ENCODE measurements at places on chromosomes 16 and 17.

DNA sequence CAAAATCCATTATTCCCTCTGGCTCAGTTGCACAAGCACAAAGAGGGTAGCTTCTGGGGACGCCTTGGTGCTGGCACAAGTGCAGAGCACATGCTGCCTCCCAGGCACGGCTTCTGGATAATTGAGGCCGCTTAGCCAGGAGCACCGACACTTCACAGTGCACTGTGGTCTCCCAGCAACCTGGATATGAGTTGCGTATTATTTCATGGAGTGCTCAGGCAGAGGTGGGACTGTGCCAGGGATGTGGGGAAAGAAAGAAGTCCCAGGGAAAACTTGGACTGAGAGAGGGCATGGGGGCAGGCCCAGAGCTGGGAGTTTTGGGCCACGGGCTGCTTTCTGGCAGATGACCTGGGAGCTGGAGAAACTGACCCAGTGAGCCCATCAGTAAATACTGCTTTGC, 37.5 kb downstream of the MPRIP start:
- no peak for DNase-seq

DNA sequence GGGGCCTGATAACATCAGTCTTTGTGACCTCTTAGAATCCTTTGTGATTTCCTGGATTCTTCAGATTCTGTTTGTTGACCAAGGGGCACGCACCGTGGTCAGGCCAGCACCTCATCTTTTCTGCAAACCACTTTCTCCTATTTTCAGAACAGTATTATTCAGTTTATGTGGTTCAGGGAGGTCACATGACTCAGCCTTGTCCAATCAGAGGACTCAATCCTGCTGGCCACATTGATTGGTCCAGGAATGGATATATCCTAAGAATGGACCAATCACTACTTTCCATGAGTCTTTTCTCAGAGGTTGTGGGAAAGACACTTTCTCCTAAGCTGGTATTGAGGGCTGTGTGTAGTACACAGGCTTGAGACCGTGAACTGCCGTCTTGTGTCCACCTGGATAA, 123.1 kb upstream of the EEF2KMT start:
- DNase-seq, result no peak

DNA sequence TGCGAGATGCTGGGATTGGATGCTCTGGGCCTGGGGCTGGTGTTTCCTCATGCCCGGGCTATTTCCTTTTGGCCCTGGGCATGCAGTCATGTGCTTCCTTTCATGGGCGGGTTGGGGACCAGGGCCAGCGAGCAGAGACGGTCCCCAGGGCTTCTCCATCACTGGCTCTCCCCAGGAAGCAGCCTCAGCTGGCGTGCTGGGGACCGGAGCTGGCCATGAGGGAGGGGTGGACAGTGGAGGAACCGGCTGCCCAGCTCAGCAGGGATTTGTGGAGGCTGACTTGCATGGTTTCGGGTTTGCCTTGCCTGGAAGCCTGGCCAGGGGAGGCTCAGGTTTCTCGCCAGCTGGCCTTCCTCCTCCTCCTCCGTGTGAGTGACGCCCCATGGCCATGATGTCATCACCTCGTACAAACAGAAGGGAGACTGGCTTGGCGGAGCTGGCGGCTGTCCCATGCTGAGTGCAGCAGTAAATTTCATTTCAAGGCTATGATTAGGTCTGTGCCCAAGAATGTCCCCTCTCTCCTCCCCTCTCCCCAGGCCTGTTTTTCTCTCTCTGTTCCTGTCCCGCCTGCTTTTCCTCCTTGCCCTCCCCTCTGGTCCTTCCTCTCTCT, 8.9 kb upstream of the TIMP2 start:
- no peak for DNase-seq

- DNase-seq, result no peak
Observed at GRCh38 chr17:9177212-9177611, 155.9 kb downstream of the NTN1 start.

- DNase-seq, result no peak
Observed at GRCh38 chr17:693791-694638, 20.6 kb downstream of the VPS53 start.

GRCh38 chr16:88387941-88388627, 5.3 kb downstream of the ZNF469 start:
- DNase-seq, result no peak

- DNase-seq, result no peak
Observed at GRCh38 chr17:64781014-64781756, 119.1 kb upstream of the SMURF2 start.

DNA sequence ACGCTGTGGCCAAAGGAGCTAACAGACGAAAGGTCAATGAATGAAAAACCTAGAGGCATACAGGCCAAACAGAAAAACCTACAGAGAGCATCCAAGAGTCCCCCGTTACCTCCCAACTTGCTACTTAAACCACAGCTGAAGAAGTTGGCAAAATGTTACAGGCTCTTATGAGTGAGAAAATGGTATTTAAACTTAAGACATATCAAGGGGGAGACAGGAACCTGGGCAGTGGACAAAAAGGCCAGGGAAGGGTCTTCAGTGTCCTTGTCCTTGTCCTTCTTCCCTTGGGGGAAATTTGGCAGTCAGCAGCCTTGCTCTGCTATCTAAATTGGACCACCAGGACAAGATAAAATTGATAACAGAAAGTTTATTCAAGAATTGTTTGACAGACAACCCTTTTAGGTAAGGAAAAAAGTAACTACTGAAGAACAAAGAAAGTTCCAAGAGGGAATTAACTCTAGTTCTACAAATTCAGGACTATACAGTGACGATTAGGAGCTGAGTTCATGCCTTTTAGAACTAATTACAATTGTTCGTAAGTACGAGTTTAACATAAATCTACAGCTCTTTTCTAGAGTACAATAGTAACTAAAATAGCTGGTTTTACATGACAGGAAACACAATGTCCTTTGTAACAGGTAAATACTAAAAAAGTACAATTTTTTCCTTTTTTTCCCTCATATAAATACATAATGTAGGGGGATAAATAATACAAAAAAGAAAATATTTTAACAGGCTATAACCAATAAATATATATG, 3.8 kb upstream of the HOXB2 start:
- no peak for DNase-seq

DNA sequence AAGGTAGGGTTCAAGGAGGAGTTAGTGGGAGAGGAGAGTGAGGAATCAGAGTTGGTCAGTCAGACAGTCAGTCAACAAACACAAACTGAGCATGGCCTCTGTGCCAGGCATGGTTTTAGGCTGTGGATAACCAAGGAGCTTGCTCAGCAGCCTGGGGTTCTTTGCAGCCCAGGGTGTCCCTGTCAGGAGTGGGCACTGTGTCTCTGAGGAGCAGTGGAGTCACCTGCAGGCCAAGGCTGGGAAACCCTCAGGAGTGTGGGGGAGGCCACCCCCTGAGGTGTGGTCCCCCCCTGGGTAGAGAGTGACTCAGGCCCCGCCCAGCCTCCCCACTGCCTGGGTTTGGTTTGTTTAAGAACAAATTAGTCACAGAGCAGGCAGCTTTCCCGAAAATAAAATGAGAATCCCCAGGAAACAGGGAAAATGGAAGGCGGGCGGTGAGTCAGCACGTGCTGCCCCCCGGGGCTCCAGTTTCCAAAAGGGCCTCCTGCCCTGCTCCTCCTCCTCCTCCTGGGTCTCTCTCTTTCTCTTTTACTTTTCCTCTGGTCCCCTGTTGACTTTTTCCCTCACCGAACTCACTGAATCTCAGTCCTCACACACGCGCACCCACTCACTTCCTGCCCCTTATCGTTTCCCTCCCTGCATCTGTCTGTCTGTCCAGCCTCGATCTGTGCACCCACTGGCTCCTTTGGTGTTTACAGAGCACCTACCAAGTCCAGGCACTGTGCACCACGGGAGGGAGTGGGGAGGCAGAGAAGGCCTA, 44.3 kb downstream of the SOCS3 start:
- DNase-seq, result no peak

GRCh38 chr17:9209781-9210370, 188.6 kb downstream of the NTN1 start:
- DNase-seq, result no peak

- DNase-seq, result no peak
Observed at GRCh38 chr17:48804936-48805411, 12.1 kb downstream of the TTLL6 start.
